ENCODE measurements at places on chromosomes 1 and 21.

DNA sequence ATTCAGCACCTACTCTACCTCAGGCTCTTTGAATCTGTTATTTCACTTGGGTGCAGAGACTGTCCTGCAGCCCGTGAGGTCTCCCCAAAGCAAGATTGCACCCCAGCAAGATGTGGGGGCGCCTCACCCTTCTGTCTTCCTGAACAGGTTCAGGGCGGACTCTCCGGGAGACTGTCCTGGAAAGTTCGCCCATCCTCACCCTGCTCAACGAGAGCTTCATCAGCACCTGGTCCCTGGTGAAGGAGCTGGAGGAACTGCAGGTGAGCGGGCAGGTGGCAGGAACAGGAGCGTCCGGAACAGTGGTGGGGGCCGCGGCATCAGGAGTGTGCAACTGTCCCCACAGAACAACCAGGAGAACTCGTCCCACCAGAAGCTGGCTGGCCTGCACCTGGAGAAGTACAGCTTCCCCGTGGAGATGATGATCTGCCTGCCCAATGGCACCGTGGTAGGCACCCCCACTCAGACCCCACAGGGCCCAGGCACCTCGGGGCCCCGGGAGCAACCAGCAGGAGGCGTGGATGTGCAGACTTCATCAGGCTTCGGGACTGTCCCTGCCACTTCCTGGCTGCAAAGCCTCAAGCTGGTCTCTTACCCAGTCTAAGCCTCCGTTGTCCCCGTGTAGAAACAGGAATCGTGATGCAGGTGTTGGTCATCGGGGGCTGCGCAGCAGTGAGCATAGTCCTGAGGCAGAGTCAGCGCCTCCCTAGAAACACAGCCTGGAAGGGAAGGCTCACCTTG lies 5.9 kb upstream of the MTFR1L start:
- DNase-seq = peak; percentile 54
- no peak overlapping the region for H3K27ac ChIP-seq
- peaks cover 23% of the 10 kb centered on the region for H3K4me1 ChIP-seq
- H3K27me3 ChIP-seq = no peaks in the 10 kb centered on the region

DNA sequence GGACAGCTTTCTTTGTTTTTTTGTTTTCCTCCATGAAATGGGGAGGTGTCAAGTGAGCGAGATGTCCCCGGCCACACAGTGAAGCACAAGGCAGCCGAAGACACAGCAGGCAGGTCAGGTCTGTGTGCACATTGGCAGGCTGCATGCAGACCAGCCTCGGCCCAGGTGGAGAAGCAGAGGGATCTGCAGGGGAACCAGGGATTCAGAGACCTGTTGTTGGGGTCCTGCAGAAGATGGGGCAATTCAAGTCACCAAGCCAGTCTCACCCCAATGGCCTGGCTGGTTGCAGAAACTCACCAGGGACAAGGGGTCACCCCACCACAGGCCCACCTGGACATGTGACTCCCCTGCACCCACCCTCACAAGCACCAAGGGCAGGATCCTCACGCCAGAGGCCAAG lies 4.0 kb upstream of the ABCG1 start:
- DNase-seq = no peak
- H3K36me3 ChIP-seq = no peaks in the 10 kb centered on the region
- H3K4me3 ChIP-seq = no peak overlapping the region
- H3K27ac ChIP-seq = no peak overlapping the region

DNA sequence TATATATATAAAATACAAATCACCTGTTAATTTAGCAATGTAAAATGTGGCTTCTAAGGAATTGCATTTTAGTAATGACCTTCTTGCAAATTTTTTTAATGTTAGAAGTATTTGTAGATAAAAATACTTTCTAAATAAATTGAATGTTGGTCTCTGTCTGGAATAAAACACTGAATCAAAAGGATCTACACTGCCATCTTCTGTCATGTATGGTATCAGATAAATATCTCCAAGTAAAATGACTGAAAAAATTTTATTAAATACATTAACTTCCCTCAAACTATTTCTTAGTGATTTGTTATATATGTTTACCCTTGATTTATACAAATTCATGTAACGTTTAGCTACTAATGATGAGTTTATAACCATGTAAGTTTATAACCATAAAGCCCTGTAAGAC lies 2029.3 kb downstream of the MRPL39 start:
- no peak overlapping the region for H3K27ac ChIP-seq
- no peaks in the 10 kb centered on the region for H3K4me1 ChIP-seq
- H3K27me3 ChIP-seq = no peaks in the 10 kb centered on the region
- H3K36me3 ChIP-seq = no peaks in the 10 kb centered on the region
- no peak for DNase-seq
- no peak overlapping the region for H3K4me3 ChIP-seq

- H3K4me3 ChIP-seq = no peak overlapping the region
- H3K27me3 ChIP-seq = no peaks in the 10 kb centered on the region
- peak overlapping the region; percentile 32 for H3K27ac ChIP-seq
- H3K36me3 ChIP-seq = no peaks in the 10 kb centered on the region
- peaks cover 8% of the 10 kb centered on the region for H3K4me1 ChIP-seq
Measured at GRCh38 chr1:59445040-59445439, 148.1 kb downstream of the FGGY start.

- H3K27me3 ChIP-seq = peaks cover 67% of the 10 kb centered on the region
- no peak overlapping the region for H3K27ac ChIP-seq
- H3K4me1 ChIP-seq = peaks cover 19% of the 10 kb centered on the region
Measured at GRCh38 chr1:34165422-34165921, 442 bp upstream of the CSMD2 start.

- no peak overlapping the region for H3K27ac ChIP-seq
- H3K27me3 ChIP-seq = no peaks in the 10 kb centered on the region
- no peaks in the 10 kb centered on the region for H3K4me1 ChIP-seq
- no peak overlapping the region for H3K4me3 ChIP-seq
Measured at GRCh38 chr21:40372506-40372905, 474.5 kb downstream of the DSCAM start.
